CD4-positive, alpha-beta T cell (primary cell): ENCODE measurements at places on chromosomes 13 and 19.

DNA sequence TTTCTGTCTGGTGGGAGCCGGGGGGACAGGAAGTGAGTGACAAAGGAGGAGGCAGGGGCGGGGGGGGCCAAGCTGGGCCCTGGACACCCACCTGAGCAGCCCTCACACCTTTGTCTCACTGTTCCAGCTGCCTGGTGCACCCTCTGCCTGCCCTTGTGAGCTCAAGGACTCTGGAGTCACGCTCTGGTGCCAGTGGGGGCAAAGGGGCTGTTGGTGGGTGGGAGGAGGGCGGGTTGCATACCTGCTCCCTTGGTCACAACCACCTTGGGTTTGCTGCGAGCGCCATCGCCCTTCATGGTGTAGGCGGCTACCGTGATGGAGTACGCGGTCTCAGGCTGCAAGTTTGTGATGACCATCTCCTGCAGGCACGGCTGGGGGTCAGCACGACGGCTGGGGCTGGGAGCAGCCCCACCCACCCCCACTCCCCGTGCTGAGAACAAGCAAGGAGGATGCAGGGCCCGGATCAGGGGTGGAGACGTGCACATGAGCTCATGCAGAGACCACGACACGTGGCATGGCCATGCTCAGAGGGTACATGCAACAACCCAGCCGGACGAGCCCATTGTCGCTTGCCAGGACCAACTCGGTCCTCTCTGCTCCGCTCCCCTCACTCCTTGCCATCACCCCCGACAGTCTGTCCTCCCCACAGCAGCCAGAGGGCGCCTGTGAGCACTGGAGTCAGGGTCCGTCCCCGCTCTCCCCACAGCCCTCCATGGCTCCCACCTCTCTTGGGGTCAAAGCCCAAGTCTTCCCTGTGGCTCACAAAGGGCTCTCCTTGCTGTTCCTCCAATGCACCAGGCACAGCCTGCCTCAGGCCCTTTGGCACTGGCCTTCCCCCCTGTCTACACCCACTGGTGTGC is 114.9 kb downstream of the PTPRS start:
- DNase-seq = no peak

DNA sequence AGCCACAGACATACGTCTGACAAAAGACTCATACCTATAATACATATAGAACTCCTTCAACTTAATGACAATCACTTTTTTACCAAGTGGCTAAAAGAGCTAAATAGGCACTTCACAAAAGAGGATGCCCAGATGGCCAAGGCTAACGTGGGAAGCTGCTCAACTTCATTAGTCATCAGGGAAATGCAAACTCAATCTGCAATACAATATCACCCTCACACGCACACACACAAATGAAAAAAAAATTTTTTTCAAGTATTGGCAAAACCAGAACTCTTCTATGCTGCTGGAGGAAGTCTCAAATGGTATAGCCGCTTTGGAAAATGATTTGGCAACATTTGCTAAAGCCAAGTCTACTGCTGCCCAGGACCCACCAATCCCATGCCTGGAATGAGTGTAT is 14.6 kb upstream of the DNMT1 start:
- no peak for DNase-seq

GRCh38 chr13:111461445-111462149 is 141.2 kb downstream of the TEX29 start:
- DNase-seq = no peak

- no peak for DNase-seq
These were observed 1.8 kb upstream of the NEK3 start for GRCh38 chr13:52161181-52161646.
